ENCODE measurements at places on chromosomes 13 and 19.
A peak's percentile ranks its signal among the peaks of the same experiment; 100 is the strongest.

- peak; percentile 50 for DNase-seq
Observed at GRCh38 chr13:75258159-75258782, 223.7 kb downstream of the TBC1D4 start.

DNA sequence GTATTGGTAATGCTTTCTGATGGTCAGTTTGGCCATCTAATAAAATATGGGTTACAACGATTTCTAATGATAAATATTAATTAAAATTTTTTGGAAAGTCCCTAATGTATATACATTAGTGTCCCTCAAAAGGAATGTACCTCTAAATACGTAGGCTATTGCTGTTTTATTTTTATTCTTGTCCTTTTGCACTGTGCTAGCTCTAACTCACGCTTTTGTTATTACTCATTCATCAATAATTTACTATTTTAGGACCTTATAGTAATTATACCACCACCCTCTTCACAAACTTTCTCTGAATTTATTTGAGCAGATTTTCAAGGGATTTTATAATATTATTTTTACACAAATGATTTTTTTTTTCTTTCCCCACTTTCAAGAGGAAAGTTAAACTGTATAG, 795.9 kb upstream of the PCDH9 start:
- no peak for DNase-seq

DNA sequence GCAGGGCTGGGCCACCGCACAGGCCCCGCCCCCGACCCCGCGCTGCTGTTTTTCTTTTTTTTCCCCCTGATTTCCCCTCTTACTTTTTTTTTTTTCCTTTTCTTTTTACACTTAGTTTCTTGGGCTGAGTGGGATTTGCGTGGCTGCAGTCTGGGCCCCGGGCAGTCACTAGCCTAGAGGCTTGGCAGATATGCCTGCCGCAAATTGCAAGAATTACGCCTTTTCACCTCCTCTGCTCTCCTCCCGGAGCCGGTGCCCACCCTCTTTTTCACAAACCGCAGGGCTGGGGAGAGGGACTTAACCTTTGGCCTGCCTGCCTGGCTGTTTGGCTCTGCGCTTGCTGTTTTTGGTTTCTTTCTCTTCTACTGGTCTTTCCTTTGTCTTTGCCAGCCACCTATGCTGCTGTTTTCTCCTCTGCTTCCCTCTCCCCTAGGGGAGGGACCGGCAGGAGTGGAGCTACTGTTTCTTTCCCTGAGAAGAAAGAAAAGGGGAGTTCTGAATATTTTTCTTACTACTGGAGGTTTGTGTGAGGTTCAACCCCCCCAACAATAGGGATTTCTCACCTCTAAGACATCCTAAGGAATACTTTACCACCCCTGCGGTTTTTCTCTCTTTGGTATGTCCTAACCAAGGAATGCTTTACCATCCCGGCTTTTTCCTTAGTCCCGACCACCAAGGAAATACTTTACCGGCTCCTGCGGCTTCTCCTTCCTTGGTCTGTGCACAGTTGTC, 11.0 kb downstream of the ZNF552 start:
- DNase-seq = peak; percentile 99

GRCh38 chr13:100234524-100235136, 145.7 kb downstream of the PCCA start:
- peak; percentile 24 for DNase-seq

- DNase-seq = no peak
Observed at GRCh38 chr13:52929846-52930245, 81.4 kb upstream of the PCDH8 start.

DNA sequence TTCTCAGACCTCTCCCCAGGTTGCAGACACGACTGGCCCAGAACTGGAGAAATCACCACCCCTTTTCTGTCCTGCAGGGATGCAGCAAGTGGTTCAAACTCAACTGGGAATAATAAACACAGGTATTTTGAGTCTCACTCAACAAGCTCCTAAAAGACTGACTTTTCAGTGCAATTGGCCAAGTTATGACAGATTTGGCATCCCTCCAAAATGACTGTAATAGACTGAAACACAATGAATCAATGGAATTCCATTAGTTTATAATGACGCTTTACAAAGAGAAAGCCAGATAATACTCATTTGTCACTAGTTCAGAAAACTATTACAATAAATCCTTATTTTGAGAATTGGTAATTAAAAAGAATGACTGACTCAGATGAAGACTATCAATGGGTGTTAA, 38.1 kb downstream of the MIPEP start:
- DNase-seq = peak; percentile 62

- no peak for DNase-seq
Observed at GRCh38 chr13:100714478-100714877, 39.9 kb upstream of the TMTC4 start.

- DNase-seq = no peak
Observed at GRCh38 chr13:76481738-76482137, 404.5 kb downstream of the KCTD12 start.

DNA sequence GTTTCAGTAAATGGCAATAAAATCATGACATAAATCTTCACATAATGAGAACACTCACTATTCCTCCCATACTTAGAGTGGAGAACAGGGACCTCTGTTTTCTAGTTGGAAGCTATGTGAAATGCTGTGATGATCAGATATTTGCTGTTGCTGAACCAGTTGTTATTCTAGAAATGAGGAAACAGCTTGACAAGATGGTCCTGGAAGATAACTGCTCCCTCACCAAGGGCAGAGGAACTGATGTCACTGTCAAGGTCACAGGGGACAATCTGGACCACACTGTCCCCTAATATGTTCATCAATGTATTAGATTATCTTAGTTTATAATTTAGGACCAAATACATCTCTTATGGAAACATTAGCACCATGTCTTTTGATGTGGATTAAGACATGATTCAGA, 1173.3 kb downstream of the PCDH17 start:
- DNase-seq = no peak

GRCh38 chr13:97390941-97391600, 42.9 kb upstream of the RAP2A start:
- peak; percentile 68 for DNase-seq

DNA sequence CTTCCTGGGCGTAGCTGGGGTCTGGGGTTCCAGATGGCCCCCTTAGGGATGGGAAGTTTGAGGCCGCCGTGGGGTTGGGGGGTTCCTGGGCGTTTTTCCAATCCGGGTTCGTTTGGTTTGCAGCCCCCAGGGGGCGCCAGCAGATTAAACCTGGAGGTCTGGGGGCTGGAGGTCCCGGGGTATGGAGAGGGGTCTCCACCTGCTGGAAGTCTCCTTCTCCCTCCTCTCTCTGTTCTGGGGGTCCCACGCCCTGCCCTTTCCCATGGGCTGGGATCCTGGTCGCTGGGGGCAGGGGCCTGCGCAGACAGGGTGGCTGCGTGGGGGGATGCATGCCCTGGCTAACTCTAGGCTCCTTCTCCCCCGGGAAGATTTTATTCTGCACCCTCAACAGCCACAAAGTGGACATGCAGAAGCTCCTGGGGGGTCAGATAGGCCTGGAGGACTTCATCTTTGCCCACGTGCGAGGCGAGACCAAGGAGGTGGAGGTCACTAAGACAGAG, 899 bp downstream of the GIPC3 start:
- no peak for DNase-seq

DNA sequence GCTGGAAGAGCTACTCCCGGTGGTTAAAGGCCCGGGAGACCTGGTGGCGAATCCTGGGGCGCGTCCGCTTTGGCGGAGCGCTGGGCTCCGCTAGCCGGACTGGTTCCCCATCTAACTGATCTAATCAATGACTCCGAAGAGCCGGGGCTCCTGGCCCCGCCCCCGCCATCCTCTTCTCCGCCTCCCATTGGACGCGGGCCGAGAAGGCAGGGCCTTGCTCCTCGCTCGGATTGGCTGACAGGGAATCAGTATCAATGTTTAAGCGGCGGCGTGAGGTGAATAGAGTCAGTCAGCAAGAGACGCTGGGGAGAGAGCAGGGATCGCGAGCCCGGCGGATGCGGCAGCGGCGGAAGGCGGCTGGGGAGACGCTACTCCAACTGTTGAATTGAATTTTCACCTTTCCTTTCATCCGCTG, 1.7 kb upstream of the PCDH17 start:
- peak; percentile 93 for DNase-seq

DNA sequence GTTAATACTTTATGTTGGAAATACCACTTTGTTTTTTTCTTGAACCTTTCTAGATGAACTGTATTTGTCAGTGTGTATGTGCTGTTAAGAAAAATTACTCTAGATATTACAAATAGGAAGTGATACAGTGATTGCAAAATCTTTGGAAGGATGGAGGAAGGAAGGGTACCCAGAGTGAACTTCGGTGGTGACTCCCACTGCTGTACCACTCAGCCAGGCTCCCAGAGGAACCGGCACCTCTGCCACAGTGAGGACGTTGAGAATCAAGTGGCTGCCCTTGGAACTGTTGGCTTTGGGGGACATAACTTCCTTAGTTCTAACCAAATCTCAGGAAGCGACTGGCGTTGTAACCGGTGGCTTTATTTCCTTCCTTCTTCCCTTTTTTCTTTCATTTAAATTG, 184.7 kb downstream of the PCCA start:
- no peak for DNase-seq

- DNase-seq = peak; percentile 44
Observed at GRCh38 chr19:13100031-13100588, 2.5 kb downstream of the LYL1 start.
